ENCODE measurements at places on chromosomes 4 and X.

DNA sequence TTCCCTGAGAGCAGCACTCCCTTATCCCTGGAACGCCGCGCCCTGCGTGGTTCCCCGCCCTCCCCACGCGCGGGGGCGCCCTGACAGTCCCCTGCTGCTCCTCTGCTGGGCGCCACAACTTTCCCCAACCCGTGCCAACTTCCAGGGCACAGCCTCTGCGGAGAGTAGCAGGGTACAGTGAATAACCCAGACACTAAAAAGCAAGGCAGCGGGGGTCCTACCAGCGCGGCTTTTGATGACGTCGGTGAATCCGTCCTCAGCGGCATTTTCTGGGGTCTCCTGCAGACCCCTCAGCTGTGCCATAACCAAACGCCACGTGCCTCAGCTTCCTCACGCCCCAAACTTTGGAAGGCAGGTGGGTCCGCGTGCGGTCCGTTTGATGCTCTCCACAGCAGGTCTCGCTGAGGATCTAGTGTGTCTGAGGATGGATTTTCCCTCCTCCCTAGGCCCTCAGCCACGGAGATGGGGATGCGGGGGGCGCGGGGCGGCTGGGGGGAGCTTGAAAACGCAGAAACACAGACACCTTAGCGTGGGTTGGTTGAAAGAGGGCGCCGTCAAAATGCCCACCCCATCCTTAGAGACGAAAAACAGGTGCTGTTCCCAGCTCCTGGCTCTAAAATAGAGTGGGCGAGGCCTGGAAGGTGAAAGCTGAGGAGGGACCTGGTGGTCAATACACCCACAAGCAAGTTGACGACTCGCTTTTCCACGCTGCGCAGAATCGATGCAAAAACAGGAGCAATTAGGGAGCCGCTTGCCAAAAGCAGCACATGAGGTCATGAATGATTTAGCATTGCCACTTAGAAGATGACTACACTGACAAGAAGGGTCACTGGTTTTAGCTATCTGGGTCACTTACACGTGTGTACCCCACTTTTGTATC lies 405.6 kb downstream of the FAM47A start:
- DNase-seq, result no peak

DNA sequence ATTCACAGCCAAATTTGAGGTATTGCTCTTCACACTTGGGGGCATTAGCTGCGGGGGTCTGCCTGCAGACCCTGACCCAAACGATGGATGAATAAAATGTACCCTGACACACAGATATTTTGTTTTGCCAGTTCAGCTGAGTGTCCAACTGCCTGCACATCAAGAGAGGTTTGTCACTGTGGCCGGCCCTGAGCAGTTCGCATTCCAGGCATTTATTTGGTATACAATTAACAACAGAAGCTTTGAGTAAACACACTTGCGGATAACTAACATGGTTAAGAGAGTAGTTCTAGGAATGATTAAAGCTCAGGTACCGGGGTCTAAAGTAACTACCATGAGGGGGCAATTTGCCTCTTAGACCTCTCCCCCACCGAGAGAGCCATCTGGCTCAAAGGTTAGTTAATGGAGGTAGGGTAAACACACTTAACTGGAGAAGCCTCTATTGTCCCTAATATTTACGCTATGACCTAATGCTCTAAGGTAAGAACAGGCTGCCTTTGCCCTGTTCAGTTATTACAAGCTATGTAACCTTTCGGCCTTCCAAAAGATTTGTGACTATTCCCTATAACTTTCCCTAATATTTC lies 162.0 kb downstream of the SNCA start:
- peak; percentile 91 for DNase-seq

- DNase-seq, result no peak
These were observed 58.2 kb downstream of the PDE5A start for GRCh38 chr4:119570401-119570800.

- peak; percentile 28 for DNase-seq
These were observed 22.7 kb upstream of the MSN start for GRCh38 chrX:65644621-65645289.

- no peak for DNase-seq
These were observed 179.5 kb downstream of the GABRB1 start for GRCh38 chr4:47210828-47211227.

- DNase-seq, result peak; percentile 92
These were observed 146.0 kb upstream of the CPEB2 start for GRCh38 chr4:14856062-14856933.

GRCh38 chr4:109211671-109212070 lies 90.8 kb downstream of the COL25A1 start:
- DNase-seq, result no peak

- DNase-seq, result peak; percentile 81
These were observed 26.6 kb upstream of the MAN2B2 start for GRCh38 chr4:6548201-6548881.

GRCh38 chr4:10613926-10614478 lies 70.6 kb downstream of the CLNK start:
- DNase-seq, result no peak

- DNase-seq, result no peak
These were observed 8.1 kb upstream of the KLHL2 start for GRCh38 chr4:165199286-165199685.

DNA sequence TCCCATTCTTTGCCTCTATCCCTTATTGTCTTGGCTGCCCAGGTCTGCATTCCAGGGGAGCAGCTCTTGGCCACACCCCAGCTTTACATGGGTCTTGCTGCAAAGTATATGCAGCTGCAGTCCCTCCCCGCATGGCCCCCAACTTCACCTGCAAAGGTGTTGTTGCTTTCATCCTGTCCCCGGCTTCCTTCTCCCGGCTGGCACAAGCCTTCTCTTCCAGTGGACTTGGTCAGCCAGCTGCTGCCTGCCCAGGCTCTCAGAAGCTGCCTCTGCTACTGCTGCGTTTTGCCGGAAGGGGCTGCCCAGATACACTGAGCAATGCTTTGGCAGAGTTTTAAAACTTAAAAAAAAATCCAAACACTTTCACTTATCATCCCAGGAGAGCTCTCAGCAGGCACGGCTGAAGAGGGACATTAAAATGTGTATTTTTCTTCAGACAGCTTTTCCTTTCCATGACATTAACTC lies 121.2 kb upstream of the PDLIM3 start:
- no peak for DNase-seq

GRCh38 chr4:156889616-156890594 lies 81.7 kb downstream of the PDGFC start:
- DNase-seq, result no peak

- DNase-seq, result no peak
These were observed 44.7 kb downstream of the TMEM156 start for GRCh38 chr4:38987491-38987890.

GRCh38 chrX:44072631-44073030 lies 99.4 kb upstream of the NDP start:
- no peak for DNase-seq

GRCh38 chr4:128285085-128285997 lies 2.3 kb downstream of the PGRMC2 start:
- DNase-seq, result peak; percentile 12

GRCh38 chr4:69764311-69764710 lies 3.9 kb upstream of the SULT1B1 start:
- no peak for DNase-seq

DNA sequence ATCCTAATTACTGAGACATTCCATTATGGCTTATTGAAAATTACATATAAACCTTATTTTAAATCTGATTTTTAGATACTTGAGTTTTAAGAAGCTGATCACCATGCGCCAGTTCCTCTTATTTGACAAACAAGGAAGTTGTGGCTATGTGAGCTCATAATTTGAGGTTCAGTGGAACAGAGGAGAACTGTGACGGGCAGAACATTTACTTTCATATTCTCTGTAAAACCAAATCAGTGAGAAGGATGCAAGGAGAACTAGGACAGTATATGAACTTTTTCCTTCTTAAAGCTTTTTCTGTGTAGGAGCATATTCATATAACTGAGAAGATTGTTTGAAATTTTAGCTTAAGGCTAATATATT lies 25.3 kb downstream of the STIM2 start:
- peak; percentile 23 for DNase-seq

DNA sequence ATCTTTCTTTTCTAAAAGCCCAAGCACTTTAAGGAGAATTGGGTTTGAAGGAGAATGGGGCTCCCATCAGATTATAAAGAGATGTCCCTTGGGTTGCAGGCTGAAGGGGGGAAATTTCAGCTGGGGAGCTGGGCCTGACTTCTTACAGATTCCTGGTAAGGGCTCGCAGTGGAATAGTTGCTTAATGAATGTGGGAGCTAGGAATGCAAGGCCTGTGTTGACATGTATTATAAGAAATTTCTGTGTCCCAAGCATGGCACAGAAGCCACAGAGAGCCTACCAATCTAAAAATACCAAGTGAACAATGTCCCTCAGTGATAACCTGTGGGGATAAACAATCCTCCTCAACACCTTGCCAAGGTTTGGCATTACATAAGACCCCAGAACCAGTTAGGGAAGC lies 39.3 kb upstream of the WNK3 start:
- no peak for DNase-seq

- peak; percentile 81 for DNase-seq
These were observed 51.5 kb upstream of the TRIM2 start for GRCh38 chr4:153152501-153153338.

DNA sequence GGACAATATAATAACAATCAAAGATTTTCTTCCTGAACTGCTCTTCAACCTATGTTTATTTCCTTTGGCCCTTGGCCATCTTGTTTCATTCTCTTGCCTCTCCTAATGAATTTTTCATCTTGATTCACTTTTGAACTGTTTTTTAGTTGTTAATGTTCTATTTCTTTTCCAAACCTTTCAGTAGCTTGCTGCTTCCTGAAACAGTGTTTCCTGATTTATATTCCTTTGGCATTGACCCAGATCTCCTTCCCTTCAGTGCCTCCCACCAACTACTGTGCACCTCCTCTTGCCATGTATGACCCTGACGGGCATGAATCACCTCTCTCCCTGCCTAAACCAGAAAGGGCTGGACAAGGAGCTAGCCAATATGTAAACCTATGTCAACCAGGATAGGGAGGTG lies 25.6 kb upstream of the SPP1 start:
- DNase-seq, result peak; percentile 35

- DNase-seq, result no peak
These were observed 170.3 kb downstream of the DCTD start for GRCh38 chr4:182746876-182747275.

- no peak for DNase-seq
These were observed 98.2 kb downstream of the ARHGAP10 start for GRCh38 chr4:147830102-147830463.

GRCh38 chr4:104418286-104418685 lies 76.4 kb downstream of the CXXC4 start:
- peak; percentile 32 for DNase-seq

- DNase-seq, result peak; percentile 25
These were observed 81.4 kb downstream of the RBM47 start for GRCh38 chr4:40548256-40548655.

DNA sequence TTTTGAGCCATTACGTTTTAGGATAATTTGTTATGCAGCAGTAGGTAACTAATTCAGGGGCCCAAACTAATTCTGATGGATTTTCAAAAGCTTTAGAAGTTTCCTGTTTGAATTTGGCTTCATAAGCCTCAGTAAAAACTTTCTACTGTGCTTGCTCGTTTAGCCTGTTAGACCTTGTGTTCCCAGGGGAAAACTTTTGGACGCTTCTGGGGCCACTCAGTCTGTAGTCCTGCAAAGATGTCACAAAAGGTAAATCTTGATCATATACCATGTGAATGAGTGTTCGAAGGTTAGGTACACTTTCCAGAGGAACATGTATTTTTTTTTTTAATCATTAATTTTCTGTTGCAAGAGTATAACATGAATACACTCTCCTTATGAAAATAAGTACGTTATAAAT lies 70.7 kb downstream of the SUPT20HL2 start:
- DNase-seq, result no peak

GRCh38 chrX:115889121-115889890 lies 281.2 kb upstream of the AGTR2 start:
- no peak for DNase-seq

DNA sequence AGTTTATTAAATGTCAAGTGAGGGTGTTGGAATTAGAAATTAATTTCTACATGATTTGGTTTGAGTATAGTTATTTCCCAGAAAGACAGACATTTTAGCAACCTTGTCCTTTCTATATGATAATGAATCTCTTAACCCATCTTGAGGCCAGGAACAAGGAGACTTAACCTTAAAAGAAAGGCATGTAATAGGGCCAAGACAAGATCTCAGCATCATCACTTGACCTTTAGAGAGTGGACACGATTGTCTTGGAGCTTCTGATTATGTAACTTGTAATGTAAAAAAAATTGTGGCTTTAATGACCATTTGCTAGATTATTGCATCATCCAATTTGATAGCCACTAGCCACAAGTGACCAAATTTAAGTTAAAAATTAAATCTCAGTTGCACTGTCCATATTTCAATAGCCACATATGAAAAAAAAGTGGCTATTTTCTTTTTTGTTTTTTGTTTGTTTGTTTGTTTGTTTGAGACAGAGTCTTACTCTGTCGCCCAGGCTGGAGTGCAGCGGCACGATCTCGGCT lies 13.5 kb upstream of the FOXO4 start:
- no peak for DNase-seq

DNA sequence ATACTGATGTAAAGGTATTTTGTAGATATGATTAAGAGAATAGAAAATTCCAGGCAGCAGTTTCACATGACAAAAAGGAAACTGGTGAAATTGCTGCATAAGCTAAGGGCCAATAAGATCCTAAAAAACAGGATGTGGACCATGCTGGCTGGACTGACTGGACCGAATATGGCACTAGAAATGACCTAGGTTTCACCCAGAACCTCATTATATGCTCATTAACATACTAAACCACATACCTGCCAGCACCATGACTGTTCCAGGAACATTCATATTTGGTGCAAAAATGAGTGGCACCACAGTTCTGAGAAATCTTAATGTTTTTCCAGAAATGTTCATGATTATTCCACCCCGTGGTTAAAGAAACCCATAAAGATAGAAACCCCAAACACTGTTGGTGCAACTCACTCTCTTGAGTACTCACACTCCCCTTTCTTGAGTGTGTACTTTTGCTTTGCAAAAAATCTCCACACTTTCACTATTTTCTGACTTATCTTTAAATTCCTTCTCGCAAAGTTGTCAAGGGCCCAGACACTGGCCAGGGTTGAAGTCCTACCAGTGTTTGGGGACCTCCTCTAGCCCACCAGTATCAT lies 74.0 kb downstream of the FANCB start:
- DNase-seq, result no peak

GRCh38 chrX:78950009-78950835 lies 5.0 kb downstream of the P2RY10 start:
- DNase-seq, result peak; percentile 0

DNA sequence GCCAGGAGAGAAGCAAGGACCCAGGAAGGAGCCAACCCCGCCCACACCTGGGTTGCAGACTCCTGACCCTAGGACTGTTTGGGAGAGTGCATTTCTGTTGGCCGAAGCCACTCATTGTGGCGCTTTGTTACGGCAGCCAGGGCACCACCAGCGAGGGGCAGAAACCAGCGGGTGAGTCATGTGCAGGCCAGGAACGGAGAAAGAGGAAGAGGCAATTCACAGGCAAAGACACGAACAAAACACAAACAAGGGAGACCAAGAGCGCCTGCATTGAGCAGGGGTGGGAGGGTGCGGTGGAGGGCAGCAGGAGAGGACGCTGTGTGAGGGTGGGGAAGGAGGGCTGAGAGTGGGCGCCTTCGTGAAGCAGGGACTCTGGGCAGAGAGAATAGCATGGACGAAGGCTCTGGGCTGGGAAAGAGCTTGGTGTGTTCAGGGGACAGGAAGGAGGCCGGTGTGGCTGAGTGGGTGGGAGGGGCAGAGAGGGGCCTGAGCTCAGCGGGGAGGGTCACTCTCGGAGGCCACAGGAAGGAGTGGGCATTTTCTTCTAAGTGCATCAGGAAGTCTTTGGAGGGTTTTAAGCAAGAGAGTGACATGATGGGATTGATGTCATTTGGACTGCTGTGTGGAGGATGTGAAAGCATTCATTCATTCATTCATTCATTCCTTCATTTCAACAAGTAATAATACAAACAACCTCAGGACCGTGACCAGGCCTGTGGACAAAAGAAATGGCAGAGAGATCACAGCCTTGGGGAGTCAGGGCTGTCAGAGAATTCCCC lies 12.2 kb upstream of the WFS1 start:
- DNase-seq, result peak; percentile 59

All from DMS53 (cell line).